EH (cell line): ENCODE measurements at places on chromosomes 16 and 17.

DNA sequence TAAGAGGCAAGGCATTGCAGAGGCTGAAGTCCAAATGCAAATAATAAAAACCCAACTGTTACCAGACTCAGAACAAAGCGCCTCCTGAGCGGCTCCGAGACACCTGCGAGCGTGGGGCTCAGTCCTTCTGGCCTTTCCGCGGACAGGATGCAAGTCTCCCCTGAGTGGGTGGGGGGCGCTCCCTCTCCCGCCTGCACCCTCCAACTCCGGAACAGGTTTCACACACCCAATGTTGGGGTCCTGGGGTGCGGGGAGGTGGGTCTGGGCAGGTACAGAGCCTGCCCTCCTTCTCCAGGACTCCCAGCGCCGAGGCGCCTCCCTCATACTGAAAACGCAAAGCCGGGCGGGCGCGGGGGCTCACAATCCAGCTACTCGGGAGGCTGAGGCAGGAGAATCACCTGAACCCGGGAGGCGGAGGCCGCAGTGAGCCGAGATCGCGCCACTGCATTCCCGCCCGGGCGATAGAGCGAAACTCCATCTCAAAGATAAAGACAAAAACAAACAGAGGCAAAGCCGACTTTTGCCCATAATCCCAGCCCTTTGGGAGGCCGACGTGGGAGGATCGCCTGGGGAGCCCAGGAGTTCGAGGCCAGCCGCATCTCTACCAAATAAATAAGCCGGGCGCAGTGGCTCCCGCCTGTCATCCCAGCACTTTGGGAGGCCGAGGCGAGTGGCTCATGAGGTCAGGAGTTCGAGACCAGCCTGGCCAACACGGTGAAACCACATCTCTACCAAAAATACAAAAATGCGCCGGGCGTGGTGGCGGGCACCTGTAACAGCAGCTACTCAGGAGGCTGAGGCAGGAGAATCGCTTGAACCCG lies 893 bp downstream of the GINS2 start:
- no peak for DNase-seq

DNA sequence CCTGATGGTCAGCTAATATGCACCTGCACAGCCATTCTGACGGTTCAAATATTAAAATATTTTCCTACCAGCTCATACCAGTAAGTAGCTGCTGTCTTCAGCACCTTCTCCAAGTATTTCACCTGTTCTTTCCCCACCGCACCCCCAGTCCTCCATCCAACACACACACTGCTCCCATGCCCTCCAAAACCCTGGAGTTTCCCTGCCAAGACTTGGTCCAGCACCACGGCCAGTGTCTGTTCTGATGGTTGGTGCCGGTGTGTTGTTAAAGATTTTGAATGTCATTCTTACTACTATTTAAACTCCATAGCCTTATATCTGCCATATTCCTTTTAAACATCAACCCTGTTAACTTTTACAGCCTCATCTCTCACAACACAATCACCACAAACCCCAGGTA lies 142.4 kb downstream of the GSG1L start:
- no peak for DNase-seq

GRCh38 chr17:5241861-5242671 lies 7.4 kb upstream of the SCIMP start:
- no peak for DNase-seq

- DNase-seq, result peak; percentile 73
Measured at GRCh38 chr17:28726226-28726626, at the start of gene TLCD1. TSS of gene TLCD1 (minus strand) at chr17:28726233. CDS start at chr17:28726097, 136 bp downstream.

DNA sequence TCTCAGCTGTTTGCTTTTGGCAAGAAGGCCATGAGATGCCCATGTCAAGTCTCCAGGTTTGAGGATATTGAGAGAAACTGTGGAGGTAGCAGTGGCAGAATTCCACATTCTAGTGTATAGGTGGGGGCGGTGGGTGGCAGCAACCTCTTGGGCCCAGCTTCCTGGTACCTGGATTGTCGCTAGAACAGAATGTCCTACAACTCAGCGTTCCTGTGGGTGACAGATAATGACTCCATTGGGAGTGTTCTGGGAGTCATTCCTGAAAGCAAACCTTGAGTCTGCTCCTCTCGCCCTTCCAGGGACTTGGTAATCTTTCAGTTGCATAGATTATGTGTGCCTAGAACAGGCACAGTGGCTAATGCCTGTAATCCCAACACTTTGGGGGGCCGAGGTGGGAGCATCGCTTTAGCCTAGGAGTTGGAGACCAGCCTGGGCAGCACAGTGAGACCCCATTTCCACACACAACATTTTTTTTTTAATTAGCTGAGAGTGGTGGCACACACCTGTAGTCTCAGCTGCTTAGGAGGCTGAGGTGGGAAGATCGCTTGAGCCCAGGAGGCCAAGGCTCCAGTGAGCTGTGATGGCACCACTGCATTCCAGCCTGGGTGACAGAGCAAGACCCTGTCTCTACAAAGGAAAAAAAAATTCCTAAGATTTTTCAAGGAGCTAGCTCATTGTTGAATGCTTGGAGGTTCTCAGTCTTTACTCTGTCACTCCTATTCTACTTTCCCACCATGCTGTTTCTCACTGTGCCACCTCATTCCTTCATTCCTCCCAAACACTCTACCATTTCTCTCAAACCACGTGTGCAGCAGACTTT lies 37.9 kb upstream of the METTL16 start:
- peak; percentile 32 for DNase-seq

- peak; percentile 52 for DNase-seq
Measured at GRCh38 chr17:50147841-50148225, 2.6 kb downstream of the PPP1R9B start.

DNA sequence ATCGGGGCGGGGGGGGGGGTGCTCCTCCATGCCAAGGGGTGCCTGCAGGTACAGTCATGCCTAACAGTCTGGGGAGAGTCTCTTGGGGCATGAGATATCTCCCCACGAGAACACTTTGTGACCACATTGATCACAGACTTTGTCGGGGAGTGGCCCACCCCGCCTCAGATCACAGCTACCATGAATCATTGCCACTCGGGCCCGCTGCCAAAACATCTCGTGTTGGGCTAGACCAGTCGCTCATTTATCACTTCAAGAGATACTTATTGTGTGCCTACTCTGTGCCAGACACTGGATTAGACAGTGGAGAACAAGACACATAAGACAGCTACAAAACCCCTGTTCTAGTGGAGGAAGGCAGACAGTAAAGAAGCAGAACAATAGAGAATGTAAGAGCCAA lies 72.6 kb downstream of the CLEC16A start:
- DNase-seq, result peak; percentile 62

GRCh38 chr16:85921026-85921425 lies 22.1 kb downstream of the IRF8 start:
- DNase-seq, result no peak

GRCh38 chr16:4537376-4538343 lies 913 bp downstream of the CDIP1 start:
- peak; percentile 21 for DNase-seq

DNA sequence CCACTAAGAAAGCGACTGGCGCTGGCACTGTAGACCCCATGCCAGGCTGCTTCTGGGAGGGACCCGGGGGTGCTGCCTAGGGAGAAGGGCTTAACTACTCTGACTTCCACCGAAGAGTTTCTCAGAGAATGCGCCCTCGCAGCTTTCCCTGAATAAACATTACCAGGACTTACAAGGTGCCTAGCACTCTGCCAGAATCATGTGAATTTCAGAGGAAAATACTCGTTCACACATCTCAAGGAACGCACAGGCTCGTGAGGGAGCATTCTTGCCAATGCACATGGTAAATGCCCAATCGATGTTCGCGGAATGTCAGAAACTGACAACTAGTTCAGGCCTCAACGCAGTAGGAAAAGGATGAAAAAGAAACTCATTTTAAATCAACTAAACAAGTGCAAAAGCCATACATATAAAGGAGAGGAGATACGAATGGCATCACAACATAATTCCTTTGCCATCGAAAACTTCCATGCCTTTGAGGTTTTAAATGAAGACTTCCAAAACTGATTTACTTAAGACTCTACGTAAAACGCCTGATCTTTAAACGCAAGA lies 999 bp downstream of the CMC2 start:
- DNase-seq, result no peak

DNA sequence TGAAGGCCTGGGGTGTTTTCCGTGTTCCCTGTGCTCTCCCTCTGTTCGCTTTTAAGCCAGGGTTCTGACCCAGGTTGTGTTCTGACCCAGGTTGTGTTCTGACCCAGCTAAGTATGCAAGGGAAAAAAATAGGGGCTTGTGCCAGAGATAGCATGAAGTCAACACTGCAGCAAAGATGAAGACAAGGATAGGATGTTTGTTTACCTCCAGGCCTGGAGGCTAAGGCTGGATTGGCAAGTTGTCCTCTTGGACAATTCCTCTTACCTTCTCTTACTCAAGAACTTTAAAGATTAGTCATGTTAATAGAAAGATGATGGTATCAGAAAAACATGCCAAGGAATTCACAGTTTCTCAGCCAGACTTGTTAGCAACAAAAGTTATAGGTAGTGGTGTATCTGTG lies 19.4 kb downstream of the LYRM9 start:
- DNase-seq, result no peak
